Activated CD8-positive, alpha-beta memory T cell treated with anti-CD3 and anti-CD28 coated beads for 4 hours (primary cell): ENCODE measurements at places on chromosomes 5 and 9.

- DNase-seq: no peak
Observed at GRCh38 chr9:112121633-112122032, 53.5 kb downstream of the SUSD1 start.

DNA sequence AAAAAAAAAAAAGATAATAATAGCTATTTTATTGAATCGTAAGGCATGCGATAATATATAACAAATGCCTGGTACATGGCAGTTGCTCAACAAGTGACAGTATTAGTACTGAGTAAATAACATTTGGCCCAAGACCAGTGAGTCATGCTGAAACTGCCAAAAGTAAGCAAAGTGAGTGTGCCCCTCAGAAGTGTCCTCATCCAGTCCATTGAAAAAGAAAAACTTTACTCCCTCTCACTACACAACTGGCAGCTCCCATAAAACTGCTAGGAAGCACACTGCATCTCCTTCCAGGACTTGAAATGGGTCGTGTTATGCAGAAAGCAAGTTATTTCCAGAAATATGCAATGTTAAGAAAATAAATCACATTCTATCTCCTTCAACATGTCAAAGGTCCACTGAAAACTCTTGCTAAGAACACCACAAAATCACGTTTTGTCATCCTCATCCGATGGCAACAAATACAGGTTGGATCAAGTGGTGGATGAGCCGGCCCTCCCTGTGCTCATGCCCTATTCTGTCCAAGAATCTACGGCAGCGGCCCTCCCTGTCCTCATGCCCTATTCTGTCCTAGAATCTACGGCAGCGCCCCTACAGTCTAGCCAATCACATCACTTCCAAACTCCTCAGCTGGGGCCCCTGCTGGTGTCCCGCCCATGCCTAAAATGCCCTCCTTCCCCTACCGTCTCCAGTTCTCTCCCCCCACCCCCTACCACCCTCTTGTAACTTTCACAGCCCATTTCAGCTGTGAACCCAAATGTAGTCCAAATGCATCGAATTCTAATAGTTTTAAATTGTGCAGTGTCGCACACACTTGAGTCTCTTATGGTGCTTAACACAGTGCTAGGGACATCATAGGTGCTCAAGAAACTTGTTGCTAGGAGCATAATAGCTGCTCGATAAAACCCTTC, 12.5 kb downstream of the PTCH1 start:
- DNase-seq: no peak

DNA sequence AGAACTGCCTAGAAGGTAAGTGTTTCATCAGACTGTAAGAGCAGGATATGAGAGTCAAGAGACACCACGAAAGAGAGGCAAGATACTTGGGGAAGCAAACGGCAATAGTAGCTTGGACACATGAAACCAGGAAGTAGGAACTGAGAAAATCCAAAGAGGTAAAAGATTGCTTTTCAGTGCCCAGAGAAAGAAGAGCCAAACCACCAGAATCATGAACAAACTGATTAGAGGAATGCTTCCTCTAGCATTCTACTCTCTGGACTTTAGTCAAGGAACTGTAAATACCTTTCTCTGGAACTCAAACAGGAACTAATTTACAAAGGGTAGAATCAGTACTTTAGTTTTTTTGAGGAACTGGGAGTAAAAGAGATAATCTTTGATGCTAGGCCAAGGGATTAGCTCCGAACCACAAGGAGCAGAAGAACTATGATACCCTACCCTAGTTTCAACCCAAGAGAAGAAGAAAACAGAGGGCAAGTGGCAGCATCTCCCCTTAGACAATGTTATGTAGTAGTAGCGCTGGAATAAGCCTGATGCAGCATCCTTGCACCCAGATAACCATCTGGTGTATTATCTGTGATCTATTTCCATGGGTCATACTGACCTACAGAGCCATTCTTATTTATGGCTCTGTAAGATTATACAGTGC, 41.3 kb downstream of the EFCAB9 start:
- no peak for DNase-seq

GRCh38 chr5:129459777-129460671, at the start of gene ADAMTS19:
Gene ADAMTS19 (plus strand): TSS chr5:129460298. CDS start chr5:129460392, 94 bp downstream.
- no peak for DNase-seq

GRCh38 chr5:168171901-168172759, 119.3 kb upstream of the WWC1 start:
- DNase-seq: no peak

DNA sequence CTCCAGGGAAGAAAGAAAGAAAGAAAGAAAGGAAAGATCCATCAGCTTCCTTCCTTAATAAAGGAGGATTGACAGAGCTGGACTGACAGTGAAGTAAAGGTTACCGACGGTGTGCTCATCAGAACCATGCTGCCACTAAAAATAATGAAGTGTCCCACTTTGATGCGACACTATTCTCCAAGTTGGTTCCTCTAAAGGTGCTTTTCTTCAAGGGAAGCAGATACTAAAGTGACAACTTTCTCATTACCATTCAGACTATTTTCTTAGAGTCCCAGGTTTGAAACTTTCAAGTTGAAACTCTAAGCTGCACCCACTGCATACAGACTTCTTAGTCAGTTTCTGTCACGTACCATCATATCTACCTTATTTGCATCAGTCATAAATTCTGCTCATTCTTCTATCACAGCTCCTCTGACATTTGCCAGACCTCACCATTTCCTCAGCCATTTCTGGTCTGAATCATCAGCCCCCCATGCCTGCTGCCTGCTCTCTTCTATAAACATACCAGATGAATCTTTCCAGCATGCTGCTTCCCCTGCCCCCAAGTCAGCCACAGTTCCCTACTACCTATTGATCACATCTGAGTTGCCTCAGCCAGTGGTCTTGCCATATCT, 177.6 kb downstream of the DEPDC1B start:
- DNase-seq: no peak

GRCh38 chr5:1550287-1551076, 26.7 kb upstream of the LPCAT1 start:
- no peak for DNase-seq

GRCh38 chr9:115672477-115673316, 480.9 kb upstream of the PAPPA start:
- DNase-seq: no peak

- DNase-seq: no peak
Observed at GRCh38 chr9:114202396-114202795, 47.1 kb downstream of the COL27A1 start.

DNA sequence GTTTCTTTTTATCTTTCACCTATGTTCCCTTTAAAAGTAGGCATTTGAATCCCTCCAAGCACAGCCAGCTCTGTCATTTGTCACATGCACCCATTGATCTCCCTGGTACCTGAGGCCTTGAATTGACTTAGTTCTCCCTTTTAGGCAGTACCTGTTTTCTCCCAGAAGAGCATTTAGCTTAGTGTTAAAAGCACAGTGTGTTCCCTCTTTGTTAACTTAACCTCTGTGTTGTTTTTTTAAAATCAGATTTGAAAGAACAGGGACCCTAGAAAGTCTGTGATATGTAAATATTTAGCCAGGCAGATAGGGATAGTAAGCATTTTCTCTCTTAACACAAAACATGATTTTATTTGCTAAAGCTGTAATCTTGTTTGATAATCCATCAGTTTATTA, 113.8 kb upstream of the SPATA31D4 start:
- no peak for DNase-seq

DNA sequence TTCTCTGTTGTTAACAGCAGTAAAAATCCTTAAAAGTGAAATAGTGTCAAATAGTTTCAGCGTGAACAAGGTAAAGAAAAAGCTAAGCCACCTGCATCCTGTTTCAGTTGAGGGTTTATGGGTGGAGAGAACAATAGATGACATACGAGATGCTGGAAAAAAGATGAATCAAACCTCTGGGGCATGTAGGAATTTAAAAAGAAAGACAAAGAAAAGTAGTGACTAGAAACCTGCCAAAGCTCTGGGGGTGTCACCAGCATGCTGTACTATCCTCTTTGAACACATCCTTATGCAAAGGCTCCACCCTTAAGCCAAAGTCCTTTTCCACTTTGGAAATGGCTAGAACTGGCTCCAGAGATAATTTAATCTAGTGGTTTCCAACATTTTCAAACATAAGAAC, 22.2 kb downstream of the SCAI start:
- no peak for DNase-seq

GRCh38 chr5:158682631-158683030, 417.1 kb downstream of the EBF1 start:
- DNase-seq: no peak

DNA sequence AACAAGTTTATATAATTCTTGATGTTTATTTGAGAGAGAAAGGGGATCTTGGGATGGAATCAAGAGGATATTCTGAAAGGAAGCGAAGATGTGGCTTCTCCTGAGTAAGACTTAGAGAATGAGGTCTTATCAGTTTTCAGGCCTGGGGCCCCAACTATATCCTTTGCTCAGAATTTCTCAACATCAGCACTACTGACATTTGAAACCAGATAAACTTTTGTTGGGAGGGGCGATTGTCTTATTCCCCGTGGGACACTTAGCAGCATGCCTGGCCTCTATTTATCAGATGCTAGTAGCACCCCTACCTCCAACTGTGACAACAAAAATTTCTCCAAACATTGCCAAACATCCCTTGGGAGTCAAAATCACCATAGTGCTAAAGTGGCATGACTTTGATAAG, 567.7 kb downstream of the MAT2B start:
- DNase-seq: no peak

DNA sequence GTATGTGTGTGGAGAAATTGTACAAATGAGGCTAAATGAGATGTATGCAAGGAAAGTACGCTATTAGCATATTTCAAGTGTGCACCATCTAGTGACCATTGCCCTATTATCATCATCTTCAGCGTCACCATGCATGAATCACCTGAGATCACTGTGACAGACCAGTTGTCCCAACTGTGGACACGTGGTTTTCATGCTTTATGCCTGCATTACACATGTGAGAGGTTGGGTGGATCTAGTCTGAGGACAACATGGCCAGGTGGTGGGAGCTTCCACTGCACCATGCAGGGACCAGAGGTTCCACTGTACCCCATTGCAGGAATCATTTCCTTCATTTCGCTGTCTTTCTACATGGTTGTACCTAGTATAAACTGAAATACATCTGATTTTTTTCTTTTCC, 329.8 kb downstream of the SLIT3 start:
- DNase-seq: no peak

DNA sequence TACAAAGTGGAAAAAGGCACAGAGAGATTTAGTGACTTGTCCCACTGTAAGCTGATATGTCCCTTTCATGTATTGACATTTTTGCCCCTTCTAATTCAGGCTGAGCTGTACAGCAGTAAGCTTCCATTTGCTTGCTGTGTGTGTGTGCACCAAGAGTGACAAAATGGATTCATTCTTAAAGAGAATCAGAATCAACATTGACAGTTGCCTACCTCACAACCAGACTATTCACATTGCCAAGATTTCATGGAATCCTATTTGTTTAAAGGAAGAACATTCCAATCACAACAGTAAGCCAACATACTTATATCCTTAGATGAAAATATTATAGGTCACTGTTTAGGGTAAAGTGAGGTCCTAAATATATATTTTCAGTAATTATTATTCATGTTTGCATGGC, 102.6 kb downstream of the TMEM232 start:
- no peak for DNase-seq

- DNase-seq: no peak
Observed at GRCh38 chr9:109640580-109641371, 139.2 kb upstream of the PALM2AKAP2 start.

- no peak for DNase-seq
Observed at GRCh38 chr9:36721846-36722588, 149.3 kb downstream of the MELK start.

- DNase-seq: no peak
Observed at GRCh38 chr5:32343058-32343672, 30.4 kb upstream of the MTMR12 start.

DNA sequence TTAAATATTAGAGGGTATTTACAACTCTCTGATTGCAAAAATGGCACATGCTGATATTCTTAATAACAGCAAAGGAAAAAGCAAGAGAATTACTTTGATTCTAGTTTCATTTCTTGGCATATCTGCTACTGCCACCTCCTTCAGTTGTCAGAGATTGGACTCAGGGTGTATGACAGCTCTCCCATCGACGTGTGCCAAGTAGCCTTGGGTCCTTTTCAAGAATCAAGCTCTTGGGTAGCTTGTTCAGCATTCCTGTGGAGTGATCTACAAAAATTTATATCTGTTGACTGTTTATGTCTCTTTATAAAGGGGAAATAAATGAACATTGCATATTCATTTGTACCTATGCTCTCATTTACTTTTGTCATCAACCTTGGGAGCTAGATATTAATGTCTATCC, 315.6 kb downstream of the PRR16 start:
- DNase-seq: no peak

- no peak for DNase-seq
Observed at GRCh38 chr9:77417566-77417965, 230.6 kb downstream of the GNA14 start.

- no peak for DNase-seq
Observed at GRCh38 chr5:74320526-74320925, 320.0 kb downstream of the ENC1 start.

- no peak for DNase-seq
Observed at GRCh38 chr9:15277400-15278090, 29.5 kb downstream of the TTC39B start.

GRCh38 chr9:27280860-27281259, 16.1 kb downstream of the EQTN start:
- DNase-seq: no peak

DNA sequence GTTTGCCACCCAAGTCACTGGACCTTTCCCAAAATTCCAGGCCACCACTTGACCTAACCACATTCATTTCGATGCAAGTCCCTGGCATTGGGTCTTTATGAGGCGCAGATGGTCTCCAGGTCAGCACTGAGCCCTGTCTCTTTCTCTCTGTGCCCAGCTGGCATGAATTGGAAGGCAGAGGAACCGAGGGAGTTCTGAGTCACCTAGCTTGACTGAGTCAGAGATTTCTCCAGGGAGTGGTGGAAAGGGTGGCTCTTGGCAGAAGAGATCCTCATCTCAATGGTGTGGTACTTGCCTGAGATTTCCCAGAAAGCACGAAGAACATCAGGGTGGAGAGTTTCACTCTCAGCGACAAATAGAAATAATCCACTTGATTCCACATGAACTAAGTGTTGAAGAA, 43.8 kb downstream of the WDR36 start:
- DNase-seq: no peak

DNA sequence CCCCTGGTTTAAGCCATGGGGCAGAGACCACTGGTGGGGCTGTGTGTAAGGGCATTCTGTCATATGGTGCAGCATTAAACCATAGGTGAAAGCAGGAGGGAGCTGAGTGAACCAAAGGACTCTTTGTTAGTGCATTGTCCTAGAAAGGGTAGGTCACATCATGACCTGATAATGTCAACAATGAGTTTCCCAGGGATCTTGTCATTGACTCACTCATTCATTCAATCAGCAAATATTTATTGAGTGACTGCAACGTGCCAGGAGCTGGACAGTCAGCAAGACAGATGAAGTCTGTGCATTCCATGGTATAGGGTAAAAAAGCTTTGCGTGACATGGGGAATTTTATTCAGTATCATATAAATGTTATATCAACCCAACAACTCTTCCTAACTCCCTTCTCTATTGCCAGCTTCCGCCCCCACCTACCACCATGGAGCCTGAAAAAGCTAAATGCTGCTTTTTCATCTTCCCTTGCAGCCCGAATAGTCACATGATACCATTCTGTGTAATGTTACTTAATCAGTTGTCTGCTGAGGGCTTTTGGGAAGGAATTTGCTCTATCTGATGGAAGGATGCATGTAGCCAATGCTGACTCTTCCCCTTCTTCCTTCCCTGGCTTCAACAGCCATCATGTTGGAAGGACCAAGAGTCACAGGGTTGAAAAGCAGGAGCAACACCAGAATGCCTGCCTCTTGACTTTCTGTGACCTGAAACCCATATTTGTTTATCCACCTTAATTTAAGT, 11.5 kb upstream of the OTULINL start:
- DNase-seq: no peak

GRCh38 chr5:76607353-76607871, 15.8 kb downstream of the F2RL2 start:
- no peak for DNase-seq
